ENCODE measurements at places on chromosomes 5 and 9.
A peak's percentile ranks its signal among the peaks of the same experiment; 100 is the strongest.

- peak; percentile 10 for DNase-seq
Observed at GRCh38 chr5:171770153-171770552, 15.5 kb upstream of the SMIM23 start.

DNA sequence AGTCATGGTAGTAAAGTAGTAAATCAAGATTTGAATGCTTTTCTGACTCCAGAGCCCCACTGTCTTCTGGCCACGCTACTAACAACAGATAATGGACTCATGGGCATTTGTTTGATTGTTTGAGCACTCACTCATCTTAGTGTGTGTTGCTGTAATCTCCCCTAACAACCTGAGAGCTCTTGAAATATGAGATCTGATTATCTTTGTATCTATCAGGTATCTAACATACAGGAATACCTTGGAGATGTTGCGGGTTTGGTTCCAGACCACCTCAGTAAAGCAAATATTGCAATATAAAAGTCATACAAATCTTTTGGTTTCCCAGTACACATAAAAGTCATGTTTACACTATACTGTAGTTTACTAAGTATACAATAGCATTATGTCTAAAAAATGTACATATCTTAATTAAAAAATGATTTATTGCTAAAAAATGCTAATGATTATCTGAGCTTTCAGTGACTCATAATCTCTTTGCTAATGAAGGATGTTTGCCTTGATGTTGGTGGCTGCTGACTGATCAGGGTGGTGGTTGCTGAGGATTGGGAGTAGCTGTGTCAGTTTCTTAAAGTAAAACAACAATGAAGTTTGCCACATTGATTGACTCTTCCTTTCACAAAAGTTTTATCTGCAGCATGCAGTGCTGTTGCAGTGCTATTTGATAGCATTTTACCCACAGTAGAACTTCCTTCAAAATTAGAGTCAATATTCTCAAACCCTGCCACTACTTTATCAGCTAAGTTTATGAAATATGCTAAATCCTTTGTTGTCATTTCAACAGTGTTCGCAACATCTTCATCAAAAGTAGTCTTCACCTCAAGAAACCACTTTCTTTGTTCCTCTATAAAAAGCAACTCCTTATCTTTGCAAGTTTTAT, 92.2 kb downstream of the ZNF462 start:
- no peak for DNase-seq

- DNase-seq = no peak
Observed at GRCh38 chr5:82952326-82952725, 124.9 kb downstream of the TMEM167A start.

DNA sequence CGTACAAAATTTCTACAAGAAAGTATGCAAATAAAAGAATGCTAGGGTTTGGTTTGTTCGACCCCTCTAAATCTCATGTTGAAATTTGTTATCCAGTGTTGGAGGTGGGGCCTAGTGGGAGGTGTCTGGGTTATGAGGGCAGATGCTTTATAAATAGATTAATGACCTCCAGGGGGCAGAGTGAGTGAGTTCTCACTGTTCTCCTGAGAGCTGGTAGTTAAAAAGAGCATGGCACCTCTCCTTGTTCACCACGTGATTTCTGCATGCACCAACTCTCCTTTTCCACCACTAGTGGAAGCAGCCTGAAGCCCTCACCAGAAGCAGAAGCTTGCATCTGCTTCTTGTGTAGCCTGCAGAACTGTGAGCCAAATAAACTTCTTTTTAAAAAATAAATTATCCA, 50.4 kb upstream of the FAM170A start:
- DNase-seq = peak; percentile 41

DNA sequence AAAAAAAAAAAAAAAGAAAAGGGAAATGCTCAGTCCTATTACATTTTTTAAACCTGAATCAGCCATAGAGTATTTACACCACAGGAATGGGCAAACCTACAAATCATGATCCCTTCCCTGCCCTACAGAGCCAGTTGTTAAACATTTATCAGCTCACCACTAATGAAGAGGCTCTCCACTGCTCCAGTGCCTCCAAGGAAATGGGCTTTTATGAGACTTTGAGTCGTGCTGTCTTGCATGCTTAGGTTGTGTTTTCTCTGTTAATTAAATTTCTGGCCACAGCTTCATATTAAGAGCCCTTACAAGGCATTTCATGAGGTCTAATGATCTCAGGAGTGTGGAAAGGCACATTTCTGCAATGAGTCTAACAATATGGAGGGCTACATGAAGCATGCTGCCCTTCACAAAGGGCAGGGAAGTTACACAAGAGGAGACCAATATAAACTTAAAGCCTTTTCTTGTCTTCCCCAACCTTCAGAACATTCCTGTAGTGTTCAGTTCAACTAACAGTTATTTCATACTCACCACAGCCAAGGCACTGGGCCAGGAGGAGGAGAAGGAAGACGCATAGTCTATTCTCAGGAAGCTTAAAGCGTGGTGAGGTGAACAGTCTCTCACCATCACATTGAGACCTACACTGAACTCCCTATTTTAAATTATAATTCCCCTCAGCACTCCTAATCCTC, 140.1 kb upstream of the ABCA1 start:
- no peak for DNase-seq

- DNase-seq = no peak
Observed at GRCh38 chr5:118405650-118406061, 582.7 kb downstream of the DTWD2 start.

DNA sequence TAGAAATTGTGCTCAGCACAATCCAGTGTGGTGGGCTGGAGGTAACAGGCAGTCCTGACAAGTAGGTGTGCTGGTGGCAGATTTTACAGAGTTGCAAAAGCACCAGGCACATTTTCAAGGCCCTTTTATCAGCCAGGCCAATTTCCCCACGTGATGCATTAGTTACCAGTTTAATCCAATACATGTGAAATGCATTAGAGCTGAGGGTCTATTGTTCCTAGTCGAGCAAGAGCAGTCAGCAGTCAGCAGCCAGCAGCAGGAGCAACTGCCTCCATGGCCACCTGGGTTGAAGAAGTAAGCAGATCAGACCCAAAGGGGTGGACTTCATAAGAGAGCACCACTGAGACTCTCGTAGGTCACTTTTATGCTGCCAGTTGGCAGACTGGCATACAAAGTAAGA, 76.7 kb downstream of the EPB41L4A start:
- DNase-seq = no peak

- no peak for DNase-seq
Observed at GRCh38 chr5:112349371-112349770, 69.7 kb downstream of the EPB41L4A start.

DNA sequence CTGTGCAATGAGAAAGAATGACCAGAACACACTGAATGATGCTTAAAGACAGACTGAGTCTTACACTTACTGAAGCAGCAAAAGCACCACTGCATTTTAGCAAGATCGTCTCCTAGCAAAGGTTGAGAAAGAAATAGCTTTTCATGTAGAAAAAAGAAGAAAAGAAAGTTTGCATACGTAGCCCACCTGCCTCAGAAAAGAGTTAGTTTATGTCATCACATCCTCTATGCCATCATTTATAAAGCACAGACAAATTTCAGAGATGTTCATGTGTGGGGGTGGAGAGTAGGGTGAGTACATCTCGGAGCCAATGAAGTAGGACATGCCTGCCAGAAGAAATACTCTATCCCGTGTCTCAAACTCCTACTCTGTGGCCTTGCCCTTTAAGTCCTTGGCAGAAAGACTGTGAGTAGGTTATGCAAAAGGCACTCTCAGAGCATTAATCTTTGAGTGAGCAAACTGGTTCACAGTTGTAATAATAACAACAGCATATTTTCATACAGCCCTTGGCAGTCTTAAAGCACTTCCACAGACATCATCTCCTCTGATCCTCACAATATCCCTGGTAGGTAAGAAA, 22.4 kb downstream of the NRG2 start:
- no peak for DNase-seq

All from inflammatory macrophage treated with lipopolysaccharide for 4 hours (primary cell).